CD4-positive, alpha-beta T cell treated with Interleukin-4 for 1 hour (primary cell): ENCODE measurements at places on chromosomes 11 and 22.

GRCh38 chr11:77590194-77590782, 535 bp downstream of the AQP11 start:
- DNase-seq, result peak; percentile 5

DNA sequence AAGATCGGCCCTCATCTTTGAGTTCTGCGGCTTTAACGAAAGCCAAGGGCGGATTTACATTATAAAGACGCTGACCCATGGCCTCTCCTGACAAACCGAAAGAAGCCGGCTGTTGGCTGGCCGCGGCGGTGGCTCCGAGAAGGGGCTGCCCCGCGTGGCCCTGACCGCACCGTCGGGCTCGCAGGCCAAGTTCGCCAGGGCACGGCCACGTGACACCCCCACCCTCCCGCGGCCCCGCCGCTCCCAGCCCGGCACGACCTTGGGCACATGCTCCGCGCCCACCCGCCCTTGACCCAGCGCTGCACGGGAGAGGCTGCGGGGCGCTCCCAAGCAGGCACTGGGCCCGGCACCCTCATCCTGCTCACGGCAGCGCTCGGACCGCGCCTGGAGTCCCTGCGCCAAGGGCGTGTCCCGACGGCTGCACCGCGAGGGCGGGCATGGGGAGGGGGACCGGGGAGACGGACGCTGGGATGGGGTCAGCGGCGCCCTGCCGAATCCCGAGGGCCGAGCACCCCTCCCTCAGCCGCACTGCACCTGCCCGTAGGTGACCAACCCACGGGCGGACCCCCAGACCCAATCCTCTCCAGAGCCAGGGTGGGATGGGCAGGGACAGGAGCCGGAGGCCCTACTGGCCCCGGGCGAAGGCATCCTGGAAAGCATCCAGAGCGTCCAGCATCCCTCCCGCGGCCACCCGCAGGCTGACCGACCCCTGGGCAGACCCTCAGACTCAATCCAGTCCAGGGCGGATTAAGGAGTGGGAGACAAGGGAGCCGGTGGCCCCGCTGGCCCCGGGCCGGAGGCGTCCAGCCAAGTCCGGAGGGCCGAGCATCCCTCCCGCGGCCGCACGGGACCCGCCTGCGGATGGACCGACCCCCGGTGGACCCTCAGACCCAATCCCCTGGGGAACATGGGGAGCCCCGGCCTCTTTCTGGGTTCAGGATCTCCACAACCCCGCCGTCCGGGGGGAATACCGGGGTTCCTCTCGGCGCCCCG, 759 bp downstream of the CPT1A start:
- no peak for DNase-seq

DNA sequence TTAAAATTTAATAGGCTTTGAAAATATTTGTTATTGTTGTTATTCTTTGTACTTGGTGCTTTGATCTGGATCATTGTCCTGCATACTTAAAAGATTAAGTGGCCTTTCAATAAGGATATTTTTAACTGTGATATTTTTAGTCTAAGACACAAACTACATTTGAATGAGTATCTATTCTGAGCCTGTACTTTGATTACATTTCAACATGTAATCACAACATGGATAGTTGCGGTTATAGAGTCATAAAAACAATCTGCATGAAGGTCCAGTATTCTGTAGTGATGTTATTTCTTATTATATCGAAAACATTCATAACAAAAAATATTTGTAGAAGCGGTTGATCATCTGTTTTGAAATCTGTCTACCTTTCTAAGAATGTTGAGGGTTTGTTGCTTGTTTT, 58.6 kb downstream of the HIPK3 start:
- DNase-seq, result no peak

GRCh38 chr22:49243335-49243734, 584.3 kb downstream of the BRD1 start:
- DNase-seq, result no peak

- DNase-seq, result peak; percentile 51
Measured at GRCh38 chr22:49827853-49828598, at the start of gene BRD1. Gene BRD1, minus strand, starts transcription at chr22:49827873. Its CDS starts 3,556 bp downstream, at chr22:49824317.

DNA sequence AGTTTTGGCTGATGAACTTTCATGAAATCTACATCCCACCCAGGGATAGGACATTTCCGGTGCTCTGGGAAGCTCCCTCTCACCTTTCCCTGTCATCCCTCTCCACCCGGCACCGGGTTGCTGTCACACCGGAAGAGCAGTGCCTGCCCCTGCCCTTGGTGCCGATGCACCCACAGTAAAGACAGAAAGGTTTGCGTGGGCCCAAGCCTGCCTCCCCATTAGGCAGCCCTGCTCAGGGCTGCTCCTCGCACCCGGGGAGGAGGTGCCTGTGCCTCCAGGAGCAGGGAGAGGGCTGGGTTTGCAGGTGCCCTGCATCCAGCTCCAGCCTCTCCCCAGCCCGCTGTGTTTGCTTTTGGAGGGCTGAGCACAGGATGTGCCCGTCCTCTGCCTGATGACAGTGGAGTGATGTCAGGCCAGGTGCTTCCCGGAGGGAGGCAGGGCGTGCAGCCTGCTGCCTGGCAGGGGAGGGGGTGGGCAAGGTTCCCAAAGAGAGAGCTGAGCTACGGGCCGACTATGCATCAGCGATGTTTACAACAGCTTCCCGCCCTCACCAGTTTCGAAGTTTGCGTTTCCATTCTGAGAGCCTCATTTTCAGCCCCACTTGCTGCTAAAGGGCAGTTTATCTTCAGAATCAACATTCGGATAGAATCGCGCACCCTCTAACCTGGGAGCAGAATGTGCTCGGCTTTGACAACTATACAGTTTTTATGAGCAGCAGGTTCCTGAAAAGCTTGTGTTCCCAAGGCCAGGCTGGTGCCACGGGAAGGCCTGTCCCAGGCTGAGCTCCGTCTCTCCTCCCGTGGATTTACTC, 83.2 kb upstream of the CLDN5 start:
- peak; percentile 47 for DNase-seq

DNA sequence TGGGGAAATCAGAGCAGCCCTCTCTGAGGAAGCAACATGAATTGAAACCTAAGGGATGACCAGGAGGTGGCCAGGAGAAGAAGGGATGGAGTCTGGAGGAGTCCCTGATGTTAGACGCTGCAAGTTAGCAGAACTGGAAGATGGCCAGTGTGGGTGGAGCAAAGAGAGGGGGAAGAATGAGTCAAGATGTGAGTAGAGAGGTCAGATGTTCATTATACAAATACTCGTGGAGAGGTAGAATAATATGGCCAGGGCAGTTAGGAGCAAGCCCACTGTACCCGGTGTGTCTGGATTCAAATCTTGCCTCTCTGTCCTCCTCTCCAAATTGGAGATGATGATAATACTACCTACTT, 242.0 kb downstream of the TENM4 start:
- no peak for DNase-seq

DNA sequence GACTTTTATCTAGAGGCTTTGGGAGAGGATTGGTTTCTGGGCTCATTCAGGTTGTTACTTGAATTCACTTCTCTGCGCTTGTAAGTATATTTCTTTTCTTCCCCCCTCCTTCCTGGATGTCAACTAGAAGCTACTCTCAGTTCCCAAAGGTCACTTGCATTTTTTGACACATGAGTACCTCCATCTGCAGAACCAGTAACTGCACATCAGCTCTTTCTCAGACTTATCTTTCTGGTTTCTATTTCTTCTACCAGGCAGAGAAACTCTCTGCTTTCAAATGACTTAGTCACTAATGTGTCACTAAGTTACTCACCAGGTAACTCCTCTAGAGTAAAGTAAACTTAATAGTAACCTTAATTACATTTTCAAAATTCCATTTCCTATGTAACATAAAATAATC, 773.0 kb upstream of the LUZP2 start:
- no peak for DNase-seq

GRCh38 chr11:12653729-12654128, 20.5 kb upstream of the TEAD1 start:
- no peak for DNase-seq

GRCh38 chr11:69630017-69630416, 10.9 kb upstream of the CCND1 start:
- no peak for DNase-seq

GRCh38 chr22:30855677-30856518, 112.7 kb downstream of the MORC2 start:
- no peak for DNase-seq

- DNase-seq, result no peak
Measured at GRCh38 chr11:76148231-76148630, 58.1 kb downstream of the WNT11 start.

GRCh38 chr11:42003801-42004200, 544.3 kb upstream of the LRRC4C start:
- no peak for DNase-seq
